Fibroblast of skin of left quadriceps (primary cell): ENCODE measurements at places on chromosomes 1 and 21.

DNA sequence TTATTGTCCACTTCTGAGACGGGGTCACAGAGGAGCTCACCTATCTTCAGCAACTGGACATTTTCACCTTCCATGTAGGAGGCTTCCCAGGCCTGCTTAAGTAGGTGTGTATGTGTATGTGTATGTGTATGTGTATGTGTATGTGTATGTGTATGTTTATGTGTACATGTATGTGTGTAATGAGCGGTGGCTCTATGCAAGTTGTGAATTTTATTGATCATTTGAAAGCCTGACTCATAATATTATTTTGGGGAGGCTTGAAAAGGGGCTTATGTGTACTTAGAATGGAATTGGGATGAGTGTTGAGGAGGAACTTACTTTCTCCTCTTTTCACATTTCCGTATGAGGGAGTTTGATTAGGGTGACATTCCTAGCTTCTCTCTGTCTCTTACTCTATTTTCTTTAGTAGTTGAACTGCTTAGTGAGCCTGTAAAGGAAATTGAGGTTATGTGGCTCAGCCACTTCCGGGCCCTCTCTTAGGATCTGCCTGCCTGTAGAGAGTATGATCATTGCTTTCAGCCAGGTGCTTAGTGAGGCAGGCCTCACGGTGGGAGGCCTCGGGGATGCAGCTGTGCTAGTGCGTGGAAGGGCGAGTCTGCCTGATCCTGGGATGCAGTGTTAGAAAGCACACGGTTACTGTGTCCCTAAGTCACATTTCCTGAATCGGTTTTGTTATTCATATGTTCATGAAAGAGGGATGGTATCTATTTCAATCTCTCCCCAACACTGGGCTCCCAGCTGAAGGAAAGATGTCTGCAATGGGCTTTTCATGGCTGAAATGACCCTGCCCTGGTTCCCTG lies 61.0 kb downstream of the IER5 start:
- no peak for DNase-seq

DNA sequence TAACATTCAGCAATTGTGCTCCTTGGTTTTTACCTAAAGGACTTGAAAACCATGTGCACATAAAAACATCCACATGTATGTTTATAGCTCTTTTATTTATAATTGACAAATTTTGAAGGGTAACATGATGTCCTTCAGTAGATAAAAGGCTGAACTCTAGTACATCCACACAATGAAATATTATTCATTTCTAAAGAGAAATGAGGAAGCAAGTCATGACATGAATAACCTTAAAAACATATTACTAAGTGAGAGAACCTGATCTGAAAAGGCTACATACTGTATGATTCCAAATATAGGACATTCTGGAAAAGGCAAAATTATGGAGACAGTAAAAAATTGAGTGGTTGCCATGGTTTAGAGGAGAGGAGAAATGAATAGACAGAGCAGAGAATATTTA lies 50.3 kb downstream of the DRAM2 start:
- DNase-seq = no peak

DNA sequence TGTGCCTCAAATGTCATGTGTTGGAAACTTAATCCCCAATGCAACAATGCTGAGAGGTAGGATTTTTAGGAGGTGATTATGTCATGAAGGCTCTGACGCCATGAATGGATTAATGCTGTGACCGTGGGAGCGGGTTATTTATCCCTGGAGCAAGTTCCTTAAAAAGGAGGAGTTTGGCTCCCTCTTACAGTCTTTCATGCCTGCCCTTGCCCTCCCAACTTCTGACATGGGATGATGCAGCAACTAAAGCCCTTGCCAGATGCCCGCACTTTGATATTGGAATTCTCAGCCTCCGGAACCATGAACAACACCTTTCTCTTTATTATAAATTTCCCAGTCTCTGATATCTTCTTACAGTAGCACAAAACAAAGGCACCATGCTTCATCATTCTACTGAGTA lies 685.3 kb upstream of the CHRM3 start:
- no peak for DNase-seq

- DNase-seq = peak; percentile 60
These were observed 20.2 kb downstream of the A3GALT2 start for GRCh38 chr1:33300673-33301072.

GRCh38 chr1:117537291-117537920 lies 68.4 kb upstream of the TENT5C start:
- no peak for DNase-seq

DNA sequence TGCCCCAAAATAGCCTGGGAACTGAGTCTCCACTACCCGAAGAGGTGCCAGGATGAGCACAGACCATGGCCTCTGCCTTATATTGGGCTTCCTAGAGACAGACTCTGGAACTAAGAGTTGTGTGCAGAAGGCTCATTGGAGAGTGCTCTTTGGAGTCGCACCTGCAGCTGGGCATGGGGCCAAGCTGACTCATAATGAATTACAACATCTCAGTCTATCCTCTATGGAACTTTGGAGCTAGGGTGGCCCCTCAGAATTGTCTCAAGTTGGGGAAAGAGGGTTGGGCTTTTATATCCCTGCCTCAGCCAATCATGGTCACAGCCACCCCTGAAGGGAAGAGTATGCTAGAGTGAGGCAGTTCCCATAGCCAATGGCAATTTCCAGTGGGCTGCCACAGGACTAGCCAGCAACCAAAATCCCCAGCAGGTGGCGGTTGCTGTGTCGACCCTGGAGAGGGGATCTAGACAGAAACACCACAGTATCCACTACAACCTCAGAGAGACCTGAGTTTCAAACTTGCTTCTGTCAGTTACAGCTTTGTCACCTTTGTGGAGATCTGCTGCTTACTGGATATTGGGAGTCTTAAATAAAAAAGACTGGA lies 93.8 kb downstream of the DMRTA2 start:
- no peak for DNase-seq

GRCh38 chr1:162868972-162869371 lies 8.0 kb upstream of the CCDC190 start:
- no peak for DNase-seq

- no peak for DNase-seq
These were observed 116.2 kb upstream of the USP24 start for GRCh38 chr1:55331351-55331750.

DNA sequence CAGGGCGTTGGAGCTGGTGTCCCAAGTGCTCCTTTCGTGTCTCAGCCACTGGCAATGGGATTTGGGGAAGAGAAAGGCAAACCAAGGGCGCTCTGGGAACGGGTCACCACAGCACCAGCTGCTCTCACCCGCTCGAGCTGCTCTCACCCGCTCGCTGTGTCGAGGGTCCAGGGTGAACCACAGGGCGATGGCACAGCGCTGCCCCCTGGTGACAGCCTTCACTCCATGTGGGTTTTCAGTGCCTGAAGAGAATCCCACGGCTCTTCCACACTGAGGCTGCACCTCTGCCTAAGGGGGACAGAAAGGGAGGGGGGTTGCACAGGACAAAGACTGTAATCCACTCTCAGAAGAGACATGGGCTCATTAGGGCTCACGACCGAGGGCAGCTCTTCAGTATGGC lies 7.1 kb upstream of the CLDN19 start:
- no peak for DNase-seq

- no peak for DNase-seq
These were observed 126.5 kb upstream of the TNFSF4 start for GRCh38 chr1:173333581-173333980.

DNA sequence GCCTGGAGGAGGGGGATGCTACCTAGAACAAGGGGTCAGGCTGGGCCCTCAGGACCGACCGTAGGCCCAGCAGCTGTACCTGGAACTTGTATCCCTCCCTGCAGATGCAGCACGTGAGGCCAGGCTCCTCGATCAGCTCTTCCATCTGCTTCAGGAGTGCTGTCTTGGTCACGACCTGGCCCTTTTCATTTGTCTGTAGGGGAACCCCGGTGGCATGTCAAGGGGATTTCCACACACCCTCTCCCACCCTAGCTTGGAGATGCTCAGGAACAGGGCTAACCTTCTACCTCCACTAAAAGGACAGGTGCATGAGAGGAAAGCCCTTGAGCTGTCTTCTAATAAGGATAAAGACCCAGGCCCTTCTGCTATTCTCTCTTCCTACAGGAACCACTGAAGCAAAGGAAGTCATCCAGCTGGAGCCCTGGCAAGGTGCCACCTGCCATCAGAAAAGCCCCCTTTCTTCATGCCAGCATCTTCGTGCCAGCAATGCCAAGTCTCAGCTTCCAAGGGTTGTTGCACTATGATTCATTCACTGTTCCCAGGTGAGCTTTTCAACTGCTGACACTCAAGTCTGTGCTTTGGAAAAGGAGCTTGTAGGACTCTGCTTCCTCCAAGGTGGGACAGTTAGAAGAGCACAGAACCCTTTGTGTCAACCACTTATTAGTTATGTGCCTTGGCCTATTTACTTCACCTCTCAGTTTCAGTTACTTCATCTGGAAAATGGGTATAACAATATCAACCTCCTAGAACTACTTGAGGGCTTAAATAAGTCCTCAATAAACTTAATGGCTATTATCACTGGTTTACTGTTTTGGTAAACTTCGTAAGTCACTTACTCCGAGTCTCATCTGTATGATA lies 122.1 kb downstream of the UBR4 start:
- no peak for DNase-seq

DNA sequence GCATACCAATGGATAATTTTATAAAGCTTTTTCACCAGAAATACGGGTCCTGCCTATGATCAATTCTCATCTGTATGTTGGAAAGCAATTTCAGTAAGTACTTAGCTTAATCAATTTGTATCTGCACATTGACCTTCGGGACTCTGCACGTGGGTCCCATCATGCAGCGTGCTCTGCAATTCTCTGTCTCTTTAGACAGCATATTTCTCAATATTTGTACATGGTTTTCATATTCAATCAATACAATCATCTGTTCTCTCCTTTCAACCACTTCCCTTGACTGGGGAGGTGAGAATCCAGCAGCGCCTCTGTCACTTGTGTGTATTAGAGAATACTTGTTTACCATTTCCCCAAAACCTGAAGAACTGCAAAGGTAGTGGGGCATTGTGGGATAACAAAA lies 220.5 kb downstream of the TNR start:
- DNase-seq = no peak

DNA sequence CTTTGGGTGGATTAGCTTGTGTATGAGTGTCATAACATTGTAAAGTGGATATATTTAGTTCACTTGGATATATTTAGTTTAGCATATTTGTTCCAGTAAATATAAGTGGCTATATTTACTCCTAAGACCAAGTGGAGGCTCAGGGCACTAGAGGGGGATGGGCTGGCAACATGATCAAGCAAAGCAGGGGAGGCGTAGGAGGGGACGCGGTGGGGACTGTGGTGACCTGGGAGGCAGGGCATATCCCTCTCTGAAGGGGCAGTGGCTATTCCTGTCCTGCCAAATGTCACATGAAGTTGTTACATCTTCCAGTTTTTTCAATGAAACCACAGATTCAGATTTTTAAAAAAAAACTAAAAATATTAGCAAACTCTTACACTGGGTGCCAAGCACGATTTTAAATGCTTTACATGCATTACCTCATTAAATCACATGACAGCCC lies 51.9 kb upstream of the EDN2 start:
- DNase-seq = no peak

GRCh38 chr1:159436469-159436868 lies 3.1 kb upstream of the OR10J1 start:
- no peak for DNase-seq

- DNase-seq = no peak
These were observed 46.4 kb downstream of the TMCC2 start for GRCh38 chr1:205274041-205274691.

GRCh38 chr1:112188611-112189010 lies 199.1 kb upstream of the KCND3 start:
- DNase-seq = no peak

DNA sequence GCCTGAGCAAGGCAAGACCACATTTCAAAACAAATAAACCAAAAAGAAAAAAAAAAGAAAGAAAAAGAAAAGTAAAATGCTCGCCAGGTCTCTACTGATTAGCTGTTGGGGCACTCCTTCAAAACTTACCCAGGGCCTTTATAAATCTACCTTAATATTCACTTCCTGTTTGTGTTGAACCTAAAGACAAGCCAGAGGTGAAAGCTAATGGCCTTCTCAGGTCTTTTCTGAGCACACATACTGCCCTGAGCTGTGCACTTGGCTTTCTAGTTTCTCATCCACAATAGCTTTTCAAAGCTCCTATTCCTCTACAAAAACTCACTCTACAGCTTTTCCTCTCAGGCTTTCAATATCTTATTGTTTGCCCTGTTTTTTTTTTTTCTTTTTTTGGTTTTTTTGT lies 50.5 kb downstream of the RNF115 start:
- no peak for DNase-seq
